ENCODE measurements at places on chromosomes 11 and 22.

DNA sequence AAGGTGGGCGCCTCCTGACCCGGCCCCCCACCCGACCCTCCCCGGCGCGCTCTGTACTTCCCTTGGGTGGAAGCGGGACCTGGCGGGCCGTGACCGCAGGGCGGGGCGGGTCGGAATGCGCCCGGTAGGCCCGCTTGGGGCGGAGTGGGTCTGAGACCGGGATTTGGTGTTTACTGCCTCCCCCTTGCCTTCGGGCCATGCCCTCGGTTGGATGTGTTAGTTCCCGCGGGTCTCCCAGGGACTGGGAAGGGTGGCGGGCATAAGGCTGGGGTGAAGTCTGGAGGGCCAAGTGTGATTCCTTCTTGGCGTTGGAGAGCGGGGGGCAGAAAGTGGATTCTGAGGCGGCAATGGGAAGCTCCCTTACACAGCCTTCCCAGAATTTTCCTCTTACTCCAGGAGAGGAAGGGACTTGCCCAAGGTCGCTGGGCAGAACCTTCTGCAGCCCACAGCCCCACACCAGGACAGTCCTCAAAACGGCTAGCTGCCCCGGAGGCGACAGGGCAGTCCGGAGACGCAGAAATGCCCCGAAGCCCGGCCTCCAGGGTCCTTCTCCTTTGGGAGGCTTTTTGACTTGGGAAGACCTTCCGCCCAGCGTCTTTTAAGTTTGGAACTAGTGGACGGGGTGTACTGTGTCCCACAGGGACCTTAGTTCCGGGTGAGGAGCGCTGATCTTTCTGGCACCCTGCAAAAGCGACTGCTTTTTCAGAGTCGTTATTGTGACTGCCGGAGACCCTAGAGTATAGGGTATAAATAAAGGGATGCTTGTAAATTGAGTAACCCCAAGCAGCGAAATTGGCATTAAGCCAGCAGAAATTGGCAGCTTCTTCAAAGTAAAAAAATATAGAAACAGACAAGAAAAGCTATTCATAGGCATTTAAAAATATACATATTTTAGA lies 647 bp downstream of the SWAP70 start:
- no peak for DNase-seq

GRCh38 chr11:111299101-111300026 lies 1.0 kb downstream of the POU2AF3 start:
- no peak for DNase-seq

DNA sequence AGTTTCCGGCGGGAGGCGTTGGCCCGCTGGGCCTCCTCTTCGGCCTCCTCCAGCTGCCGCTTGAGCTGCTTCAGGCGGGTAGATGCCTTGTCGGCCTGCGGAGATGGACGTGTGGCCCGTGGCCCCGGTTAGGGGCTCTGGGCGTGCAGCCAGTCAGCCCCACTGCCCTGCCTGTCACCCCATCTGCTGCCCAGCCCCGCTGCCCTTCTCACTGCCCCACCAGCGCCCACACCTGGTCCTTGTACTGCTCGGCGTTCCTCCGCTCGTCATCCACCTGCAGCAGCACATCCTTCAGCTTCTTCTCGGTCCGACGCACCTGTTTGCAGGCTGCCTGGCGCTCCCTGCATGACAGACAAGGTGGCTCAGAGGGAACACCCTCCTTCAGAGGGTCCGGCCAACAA lies 31.2 kb downstream of the APOL1 start:
- DNase-seq = no peak

DNA sequence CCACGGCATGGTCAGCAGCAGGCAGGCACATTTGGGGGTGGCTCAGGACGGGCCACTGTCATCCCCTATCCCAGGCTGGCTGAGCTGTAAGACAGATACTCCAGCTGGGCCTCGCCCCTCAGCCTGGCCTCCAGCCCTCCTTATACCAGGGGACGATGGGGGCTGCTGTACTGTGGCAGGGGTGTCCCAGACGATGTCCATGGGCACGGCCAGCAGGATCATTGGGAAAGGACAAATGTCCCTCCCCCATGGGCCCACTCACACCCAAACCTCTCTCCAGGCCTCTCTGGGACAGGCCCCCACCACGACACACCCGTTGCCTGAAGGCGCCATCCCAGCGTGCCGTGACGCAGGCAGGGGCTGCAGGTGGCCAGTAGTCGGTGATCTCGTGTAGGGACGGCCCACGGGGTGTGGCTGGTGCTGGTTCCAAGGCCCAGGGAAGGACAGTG lies 1.5 kb upstream of the IL17REL start:
- no peak for DNase-seq

DNA sequence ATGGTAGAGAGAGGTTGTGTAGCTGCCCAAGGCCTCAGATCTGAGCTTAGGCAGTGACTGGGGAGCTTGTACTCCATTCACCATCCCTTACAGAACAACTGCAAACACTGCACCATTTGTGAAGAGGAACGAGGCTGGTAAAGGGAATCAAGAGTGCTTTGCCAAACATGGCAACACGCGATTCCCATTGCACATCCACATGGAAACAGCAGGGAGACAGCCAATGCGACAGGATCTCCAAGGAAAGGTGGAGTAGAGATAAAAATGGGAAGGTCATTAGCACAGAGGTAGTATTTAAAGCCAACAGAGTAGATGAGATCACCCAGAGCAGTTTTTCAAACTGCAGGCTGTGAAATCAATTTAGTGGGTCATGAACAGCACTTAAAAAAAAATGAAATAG lies 42.0 kb downstream of the TCF20 start:
- no peak for DNase-seq

- DNase-seq = no peak
Measured at GRCh38 chr11:122741613-122742300, 86.2 kb downstream of the UBASH3B start.

GRCh38 chr11:36229091-36229705 lies 60.0 kb downstream of the COMMD9 start:
- no peak for DNase-seq

DNA sequence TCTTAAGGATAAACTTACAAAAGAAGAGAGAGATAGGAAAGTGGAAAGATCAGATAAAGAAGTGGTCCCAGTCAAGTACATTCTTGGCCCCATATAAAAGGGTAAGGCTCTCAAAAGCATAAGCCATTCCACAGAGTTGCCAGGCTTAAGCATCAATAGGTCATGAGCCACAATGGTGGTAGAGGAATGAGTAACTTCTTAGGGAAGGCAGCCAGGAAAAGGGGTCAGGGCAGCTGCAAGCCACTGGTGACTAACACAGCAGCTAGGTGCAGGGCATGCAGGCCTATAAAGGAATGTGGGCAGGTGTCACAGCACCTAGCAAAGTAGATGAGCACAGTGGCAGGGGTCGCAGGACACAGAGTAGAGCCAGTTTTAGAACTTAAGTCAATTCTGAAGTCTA lies 302.6 kb upstream of the FAT3 start:
- DNase-seq = no peak

DNA sequence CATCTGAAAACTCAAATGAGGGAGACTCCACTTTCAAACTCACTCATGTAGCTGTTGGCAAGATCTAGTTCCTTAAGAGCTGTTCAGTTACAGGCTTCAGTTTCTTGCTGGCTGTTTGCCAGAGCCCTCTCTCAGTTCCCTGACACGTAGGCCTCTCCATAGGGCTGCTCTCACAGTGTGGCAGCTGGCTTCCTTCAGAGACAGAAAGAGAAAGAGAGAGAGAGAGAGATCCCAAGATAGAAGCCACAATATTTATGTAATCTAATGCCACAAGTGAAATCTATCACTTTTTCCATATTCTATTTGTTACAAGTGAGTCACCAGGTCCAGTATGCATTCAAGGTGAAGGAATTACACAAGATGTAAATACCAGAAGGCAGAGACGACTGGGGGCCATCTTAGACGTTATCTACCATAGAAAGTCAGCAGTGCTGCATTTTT lies 168.8 kb downstream of the RCN1 start:
- DNase-seq = no peak

DNA sequence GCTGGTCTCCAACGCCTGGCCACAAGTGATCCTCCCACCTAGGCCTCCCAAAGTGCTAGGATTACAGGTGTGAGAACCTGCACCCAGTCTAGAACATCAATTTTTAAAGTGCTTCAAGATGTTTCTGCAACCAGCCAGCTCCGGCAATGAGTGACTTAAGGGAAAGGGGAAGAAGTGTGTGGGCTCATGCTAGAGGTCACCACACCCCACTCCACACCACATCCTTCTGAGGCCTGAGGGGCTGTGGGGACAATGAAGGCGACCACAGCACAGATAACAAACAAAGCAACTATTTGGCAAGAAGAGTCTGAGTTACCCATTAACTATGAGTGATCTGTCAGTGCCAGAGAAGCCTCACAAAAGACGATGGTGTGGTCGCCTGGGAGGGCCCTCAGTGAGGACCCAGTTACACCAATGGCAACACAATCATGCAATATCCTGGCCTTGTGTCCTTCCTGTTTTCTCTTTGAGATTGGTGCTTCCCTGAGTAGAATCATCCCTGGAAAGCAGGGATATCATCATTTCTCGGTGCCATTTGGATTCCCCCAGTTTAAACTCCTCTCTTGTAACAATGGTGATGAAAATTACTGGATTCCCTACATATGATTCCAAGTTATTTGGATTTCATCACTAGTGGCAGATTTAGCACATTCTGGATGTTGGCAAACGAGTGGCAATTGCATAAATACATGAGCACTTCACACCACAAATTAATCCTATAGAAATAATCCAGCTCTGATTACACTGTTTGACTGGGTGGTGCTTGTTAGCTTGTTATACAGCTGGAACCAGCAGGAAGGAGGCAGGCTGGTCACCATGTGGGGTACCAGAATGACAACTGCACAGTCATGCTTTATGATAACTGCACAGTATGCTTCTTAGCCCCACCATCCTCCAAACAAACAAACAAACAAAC lies 18.4 kb downstream of the ABTB2 start:
- DNase-seq = no peak

- no peak for DNase-seq
Measured at GRCh38 chr11:96506041-96506440, 116.2 kb downstream of the JRKL start.

- DNase-seq = no peak
Measured at GRCh38 chr11:120696597-120697218, 185.2 kb downstream of the GRIK4 start.

Data from T-helper 17 cell (primary cell).